ENCODE measurements at places on chromosomes 3 and 15.

DNA sequence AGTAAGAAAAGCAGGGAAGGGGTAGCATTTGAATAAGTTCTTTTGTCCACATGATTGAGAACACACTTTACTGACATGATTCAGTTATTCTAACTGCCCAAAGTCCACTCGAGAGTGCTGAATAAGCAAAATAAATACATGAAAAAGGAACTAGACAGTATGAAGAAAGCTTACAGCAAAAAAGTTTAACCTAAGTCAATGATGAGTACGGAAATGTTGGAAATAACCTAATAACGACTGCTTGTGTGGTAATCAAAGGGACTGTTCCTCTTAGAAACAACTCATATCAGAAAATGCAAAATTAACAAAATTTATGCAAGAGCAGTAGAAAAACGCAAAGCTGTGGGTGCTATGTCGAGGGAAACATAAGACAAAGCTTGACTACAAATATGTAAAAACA is 36.6 kb downstream of the DMXL2 start:
- DNase-seq, result no peak

- no peak for DNase-seq
Measured at GRCh38 chr3:139561959-139562676, 22.6 kb upstream of the RBP1 start.

- no peak for DNase-seq
Measured at GRCh38 chr15:36525430-36525829, 54.0 kb upstream of the CDIN1 start.

- no peak for DNase-seq
Measured at GRCh38 chr15:25094519-25094918, 139.7 kb downstream of the SNRPN start.

DNA sequence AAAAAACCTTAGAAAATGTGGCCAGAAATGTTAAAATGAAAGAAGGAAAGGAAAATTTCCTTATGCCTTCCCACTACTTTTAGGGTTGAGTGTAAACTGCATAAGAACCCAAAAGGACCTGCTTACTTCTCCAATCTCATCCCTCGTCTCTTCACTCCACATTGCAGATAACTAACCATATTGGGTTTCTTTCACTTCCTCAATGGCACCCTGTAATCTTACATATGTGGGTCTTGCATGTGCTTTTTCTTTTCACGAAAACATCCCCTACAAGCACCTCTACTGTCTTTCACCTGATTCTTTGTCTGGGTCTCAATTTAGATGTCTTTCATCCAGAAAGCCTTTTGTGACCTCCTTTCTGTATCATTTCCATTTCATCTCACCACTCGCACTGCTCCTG is 23.1 kb downstream of the EOMES start:
- no peak for DNase-seq

DNA sequence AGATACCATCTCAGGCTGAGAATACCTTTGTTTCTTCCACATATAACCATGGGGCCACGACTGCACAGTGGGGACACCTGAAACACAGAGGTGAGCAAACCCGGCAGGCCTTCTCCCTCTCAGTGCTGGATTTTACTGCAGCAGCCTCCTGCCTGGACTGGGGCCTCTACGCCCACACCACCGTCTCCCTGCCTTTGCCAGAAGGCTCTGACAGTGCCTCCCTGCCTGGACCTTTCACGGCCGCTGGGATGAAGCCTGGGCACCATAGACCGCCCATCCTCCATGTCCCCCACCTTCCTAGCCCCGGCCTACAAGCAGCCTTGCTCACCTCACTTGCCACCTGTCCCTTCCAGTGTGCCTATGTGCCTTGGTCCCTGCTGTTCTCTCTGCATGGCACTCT is 214.3 kb downstream of the NFKBIZ start:
- no peak for DNase-seq

- DNase-seq, result no peak
Measured at GRCh38 chr3:142226474-142226873, 1.1 kb upstream of the GK5 start.

GRCh38 chr3:117606866-117607265 is 897.3 kb downstream of the TUSC7 start:
- DNase-seq, result no peak

GRCh38 chr3:16618721-16619120 is 13.5 kb upstream of the DAZL start:
- DNase-seq, result no peak

GRCh38 chr3:13872451-13872850 is 7.4 kb downstream of the WNT7A start:
- DNase-seq, result no peak

DNA sequence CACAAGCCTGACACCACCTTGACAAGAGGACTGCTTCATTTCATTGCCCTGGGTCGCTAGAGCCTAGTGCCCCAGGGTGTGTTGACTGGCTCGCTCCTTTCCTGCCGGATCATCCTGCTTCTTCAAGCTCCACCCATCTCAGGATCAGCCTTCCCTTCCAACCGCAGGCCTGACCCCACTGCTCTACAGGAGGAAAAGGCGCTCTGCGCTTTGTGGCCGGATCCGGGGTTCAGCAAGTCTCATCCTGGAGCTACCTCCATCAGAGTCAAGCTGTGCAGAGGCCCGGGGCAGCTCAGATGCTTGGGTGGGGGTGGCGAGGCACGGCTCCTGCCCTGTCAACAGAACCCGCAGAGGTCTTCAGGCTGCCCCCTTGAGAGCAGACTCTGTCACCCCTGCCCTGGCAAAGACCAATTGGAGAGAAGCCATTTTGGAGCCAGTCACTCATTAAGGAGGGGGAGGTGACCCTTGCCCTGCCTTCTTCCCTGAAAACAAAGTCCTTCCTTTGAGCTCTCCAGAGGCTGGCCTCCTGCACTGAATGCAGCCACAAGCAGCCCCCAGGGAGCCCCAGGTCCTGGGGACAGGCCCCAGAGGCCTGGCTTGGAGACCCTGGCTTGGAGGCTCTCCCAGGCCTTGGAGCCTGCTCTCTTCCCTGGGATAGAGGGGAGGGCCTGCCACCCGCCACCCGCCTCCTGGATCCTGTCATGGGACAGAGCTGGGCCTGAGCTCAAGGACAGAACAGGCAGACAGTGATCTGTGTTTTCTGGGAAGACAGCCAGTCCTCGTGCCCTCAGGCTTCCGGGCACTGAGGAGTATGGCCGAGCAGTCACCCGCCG is 80.3 kb downstream of the CPN2 start:
- DNase-seq, result no peak

All from NCI-H1048 (cell line).